MG63 (cell line): ENCODE measurements at places on chromosomes 3 and 15.

DNA sequence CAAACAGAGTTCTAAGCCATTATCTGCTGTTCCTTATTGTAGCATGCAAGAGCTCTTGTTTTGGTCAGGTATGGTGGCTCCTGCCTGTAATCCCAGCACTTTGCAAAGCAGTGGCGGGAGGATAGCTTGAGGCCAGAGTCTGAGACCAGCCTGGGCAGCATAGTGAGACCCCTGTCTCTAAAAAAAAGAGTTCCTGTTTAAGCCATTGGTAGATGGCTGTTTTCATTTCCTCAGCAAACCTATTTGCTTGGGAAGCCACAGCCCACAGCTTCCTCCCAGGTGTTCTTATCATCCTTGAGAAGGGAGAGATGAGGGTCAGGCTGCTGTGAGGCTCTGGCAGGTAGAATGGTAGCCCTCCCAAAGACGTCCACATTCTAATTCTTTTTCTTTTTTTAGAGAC is 24.4 kb upstream of the FAM81A start:
- no peak for DNase-seq

GRCh38 chr15:96474231-96474664 is 143.7 kb downstream of the NR2F2 start:
- no peak for DNase-seq

DNA sequence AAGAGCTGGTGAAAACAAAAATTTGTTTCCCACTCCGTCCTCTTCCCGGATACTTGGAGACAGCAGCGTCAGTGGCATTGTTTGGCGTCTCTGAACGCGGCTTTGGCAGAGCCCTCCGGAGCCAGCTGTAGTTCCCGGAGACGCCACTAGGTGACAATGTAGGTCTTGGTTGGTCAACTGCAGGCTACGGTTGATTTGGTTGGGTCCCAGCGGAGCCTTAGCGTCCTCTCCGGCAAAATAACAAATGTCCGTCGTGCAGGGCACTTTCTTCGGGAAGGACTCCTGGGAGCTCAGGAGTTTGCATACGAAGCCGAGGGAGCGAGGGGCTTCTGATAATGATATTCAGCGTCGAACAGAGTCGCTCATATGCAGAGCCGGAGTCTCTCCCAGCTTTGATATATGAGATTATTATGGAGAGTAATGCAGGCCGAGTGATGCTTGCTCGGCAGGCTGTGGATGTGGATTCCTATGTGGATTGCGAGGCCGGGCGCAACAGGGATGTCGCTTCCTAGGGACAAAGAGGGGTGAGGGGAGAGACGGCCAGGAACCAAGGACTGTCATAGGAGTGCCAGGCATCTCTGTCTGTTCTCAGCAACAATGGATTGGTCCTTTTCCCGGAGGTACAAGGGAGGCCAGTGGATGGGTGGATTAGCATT is 74.8 kb downstream of the IL20RB start:
- DNase-seq: peak; percentile 69

DNA sequence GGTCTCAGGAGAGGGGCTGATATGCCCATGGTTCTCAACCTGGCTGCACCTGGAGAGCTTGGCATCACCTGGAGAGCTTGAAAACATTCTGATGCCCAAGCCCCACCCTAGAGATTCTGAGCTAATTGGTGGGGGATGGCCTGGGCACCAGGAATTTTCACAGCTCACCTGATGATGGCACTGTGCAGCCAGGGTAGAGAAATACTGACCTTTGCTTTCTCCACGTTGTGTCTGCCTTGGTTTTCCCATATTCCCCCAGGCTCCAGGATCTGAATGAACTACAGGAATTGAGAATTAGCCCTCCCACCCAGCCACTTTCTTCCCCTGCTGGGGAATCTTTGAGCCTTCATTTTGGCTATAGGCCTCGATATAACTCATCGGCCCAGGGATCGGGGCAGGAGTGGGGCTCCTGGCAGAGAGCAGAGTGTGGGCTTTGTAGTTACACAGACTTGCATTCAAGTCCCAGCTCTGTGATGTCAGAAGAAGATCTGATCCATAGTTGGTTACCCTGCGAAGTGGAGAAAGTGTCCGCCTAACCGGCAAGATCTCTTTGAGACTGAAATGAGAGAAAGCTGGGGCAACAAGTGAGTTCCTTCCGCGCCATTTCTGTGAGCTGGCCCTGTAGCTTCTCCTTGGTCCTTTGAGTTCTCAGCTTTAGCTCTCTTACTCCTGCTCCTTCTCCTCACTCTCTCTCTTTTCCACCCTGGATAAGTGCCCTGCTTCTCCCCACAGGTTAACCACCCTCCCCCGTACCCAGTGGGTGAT is 33.1 kb upstream of the UBE2Q2 start:
- peak; percentile 25 for DNase-seq

- DNase-seq: no peak
Measured at GRCh38 chr15:99441871-99442251, 123.9 kb upstream of the MEF2A start.
